Fibroblast of the aortic adventitia (primary cell): ENCODE measurements at places on chromosomes 16 and 17.

GRCh38 chr16:27824006-27824405, 239.5 kb downstream of the GSG1L start:
- no peak for DNase-seq

DNA sequence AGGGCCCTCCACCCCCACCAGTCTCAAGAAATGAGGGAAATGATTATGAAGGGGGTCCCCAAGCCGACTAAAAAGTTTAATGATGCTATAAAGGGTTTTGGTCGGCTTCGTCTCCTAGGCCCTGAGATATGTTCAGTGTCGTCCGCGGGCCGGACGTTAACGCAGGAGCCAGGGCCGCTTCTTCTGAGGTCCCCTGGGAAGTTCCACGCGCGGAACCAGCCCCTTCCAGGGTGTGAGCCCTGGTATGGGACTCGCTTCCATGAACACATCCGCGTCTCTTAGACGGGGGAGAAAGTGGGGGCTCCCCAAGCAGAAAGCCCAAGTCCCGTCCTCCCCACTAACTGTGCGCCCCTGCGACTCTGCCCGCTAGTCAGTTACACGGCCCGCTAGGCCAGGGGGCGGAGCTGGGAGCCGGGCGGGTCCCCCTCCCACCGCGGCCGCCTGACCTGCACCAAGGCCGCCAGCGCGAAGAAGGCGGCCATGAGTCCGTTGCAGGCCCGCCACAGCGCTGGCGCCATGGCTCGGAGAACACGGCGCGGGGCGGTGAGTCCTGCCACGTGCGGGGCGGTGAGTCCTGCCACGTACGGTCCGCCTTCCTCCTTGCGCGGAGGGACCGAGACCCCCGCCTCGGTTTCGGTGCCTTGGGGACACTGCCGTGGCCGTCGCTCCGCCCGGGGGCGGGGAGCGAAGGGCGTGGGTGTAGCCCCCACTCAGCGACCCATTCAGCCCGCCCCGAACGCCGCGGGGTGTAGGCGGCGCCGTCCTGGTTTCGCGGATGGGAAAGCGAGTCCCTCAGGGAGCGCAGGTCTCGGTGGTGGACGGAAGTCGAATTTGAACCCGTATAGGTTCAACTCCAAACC, at the start of gene TMEM220:
TSS of gene TMEM220 (minus strand) at position 690 of the 860 bp plus-strand sequence. CDS start at position 518, 172 bp downstream.
- peak; percentile 72 for DNase-seq

GRCh38 chr17:50863221-50863843, 2.8 kb downstream of the TOB1 start:
- DNase-seq: peak; percentile 41

DNA sequence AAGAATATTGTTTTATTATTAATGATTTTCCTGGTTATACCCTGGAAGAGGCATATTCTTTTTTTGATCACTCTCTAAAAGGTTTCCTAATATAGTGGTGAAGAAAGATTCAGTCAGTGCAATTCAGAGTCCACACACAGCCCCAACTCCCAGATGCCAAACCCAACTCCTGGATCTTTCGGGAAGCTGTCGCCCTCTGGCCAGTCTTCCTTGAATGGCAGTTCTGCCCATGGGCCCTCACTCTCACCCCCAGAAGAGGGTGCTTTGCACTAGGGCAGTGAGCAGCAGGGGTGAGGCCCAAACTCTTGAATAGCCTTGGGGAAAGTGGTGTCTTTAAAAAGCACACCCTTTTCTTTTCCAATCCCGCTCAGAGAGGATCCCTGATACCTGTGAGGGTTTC, 11.0 kb downstream of the KRT32 start:
- DNase-seq: no peak

DNA sequence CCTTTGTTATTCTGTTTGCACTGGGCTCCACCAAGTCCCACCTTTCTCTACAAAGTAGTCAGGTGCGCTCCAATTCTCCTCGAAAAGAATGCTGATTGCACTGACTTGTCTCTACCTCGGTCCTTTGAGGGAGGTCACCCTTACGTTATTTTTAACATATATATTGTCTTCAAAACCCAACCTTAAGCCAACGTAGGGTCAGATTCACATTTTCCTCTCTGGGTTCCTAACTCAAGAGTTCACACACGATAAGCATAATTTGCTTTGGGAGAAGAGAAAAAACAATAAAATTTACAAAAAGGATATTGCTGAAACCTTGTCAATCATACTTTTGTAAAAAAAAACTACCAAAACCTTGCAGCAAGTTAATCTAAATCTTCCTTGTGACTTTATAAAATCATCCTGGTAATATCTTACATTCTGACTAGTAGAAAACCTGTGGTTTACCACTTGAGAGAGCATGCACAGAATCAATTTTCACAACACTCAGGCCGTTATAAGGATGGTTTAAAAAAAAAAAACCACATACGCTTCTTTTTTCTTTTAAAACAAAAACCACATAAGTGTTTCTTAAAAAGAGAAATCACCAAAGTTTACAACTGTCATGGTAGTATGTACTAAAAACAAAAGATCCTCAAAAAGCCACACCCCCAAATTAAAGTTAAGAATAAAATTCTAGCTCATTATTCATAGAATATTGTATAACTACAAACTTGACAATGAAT, 72.2 kb upstream of the TRAP1 start:
- DNase-seq: no peak

DNA sequence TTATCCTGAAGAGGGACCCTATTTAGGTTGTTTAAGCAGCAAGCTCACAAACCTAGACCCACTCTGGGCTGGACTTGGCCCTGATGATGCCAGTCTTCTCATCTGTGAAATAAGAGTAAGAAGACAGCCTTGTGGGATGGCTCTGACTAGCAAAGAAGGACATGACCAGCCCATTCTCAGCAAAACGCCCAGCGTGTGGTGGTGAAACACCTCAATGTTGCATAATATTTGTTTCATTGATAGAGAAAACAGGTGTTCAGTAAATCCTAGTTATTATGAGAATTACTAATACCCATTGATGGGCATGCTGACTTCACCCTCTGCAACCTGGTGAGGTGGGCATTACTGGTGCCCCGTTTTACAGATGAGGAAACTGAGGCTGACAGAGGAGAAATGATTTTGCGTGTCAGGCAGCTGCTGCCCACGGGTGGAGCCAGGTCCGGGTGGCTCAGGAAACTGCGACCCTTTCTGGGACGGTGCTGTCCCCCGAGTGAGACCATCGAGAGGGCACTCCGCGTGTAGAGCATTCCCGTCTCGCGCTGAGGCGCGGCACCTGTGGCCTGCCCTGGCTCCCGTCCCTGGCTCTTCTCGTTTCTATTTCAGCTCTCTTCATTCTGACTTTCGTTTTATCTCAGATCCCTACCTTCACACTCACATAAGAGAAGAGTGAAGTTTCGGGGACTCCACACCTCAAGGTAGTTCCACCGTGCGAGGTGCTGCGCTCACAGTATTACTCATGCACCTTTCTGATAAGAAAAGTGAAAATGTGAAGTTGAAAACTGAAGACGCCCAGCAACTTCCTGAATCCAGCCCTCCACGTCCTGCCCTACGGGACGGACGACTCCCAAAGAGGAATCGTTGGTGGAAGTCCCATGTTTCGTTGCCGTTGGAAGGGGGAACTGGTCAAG, 48.5 kb downstream of the IRF8 start:
- DNase-seq: no peak

- no peak for DNase-seq
These were observed 24.2 kb downstream of the MAP3K3 start for GRCh38 chr17:63646488-63646806.

- peak; percentile 94 for DNase-seq
These were observed 317.2 kb upstream of the KCNJ16 start for GRCh38 chr17:69757688-69758430.

DNA sequence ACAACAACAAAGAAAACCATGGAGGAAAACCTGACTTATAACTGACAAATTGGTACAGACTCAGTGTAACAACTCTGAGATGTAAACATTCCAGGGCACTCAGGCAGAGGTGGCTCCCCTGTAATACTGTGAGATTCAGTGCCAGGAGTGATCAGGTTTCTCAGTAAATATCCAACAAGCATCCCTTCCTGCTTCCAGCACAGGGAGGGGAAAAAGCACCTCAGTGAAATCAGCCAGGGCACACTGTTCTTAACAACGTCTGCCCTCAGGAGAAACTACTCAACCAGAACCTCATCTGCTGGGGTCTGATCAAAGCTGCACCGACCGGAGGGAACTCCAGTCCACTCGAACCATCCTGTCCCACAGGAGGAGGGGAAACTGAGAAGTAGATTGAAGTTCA, 52.3 kb downstream of the AMFR start:
- DNase-seq: no peak

- no peak for DNase-seq
These were observed 12.8 kb upstream of the SKAP1 start for GRCh38 chr17:48442819-48443218.

- DNase-seq: no peak
These were observed 94.8 kb downstream of the WSCD1 start for GRCh38 chr17:6164996-6165395.

- no peak for DNase-seq
These were observed 33.0 kb downstream of the TEX2 start for GRCh38 chr17:64229815-64230728.

DNA sequence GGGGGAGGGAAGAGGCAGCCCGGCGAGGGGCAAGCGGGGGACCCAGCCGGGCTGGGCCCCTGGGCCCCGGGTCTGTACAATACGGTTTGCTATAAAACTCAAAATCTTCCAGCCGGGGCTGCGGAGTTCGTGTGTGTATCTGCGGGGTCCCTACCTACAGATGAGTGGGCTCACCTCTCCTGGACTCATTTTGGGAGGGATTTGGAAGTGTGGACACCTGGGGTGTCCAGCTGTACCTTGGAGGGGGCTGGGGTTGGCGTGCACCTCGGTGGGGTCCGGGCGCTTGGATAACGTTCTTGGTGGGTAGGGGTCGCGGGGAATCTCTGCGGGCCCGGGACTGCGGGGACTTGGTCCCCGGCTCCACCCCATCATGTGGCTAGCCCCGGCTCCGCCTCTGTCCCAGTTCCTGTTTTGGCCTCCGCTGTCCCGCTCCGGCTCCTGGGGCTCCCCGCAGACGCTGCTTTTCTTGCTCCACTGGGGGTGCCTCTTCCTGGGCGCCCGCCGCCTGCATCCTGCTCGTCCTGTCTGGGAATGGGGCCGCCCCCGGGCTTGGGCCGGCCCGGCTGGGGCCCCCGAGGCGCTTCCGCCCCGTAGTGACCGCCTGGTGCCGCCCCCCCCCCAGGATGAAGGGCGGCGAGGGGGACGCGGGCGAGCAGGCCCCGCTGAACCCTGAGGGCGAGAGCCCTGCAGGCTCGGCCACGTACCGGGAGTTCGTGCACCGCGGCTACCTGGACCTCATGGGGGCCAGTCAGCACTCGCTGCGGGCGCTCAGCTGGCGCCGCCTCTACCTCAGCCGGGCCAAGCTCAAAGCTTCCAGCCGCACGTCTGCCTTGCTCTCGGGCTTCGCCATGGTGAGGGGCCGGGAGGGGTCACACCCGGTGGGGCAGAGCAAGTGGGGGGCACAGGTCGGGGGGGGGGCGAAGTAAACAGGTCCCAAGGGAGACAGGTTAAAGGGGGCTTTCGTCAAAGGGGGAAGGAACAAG, at the start of gene ORAI3:
TSS of gene ORAI3 (plus strand) at position 402 of the 983 bp plus-strand sequence. CDS start at position 624, 222 bp downstream.
- peak; percentile 49 for DNase-seq

- no peak for DNase-seq
These were observed 1.6 kb upstream of the ACSF2 start for GRCh38 chr17:50424246-50424995.

- no peak for DNase-seq
These were observed 26.8 kb downstream of the ITGAM start for GRCh38 chr16:31286421-31287032.

- no peak for DNase-seq
These were observed 250.5 kb upstream of the TNRC6C start for GRCh38 chr17:77708049-77708448.

- peak; percentile 15 for DNase-seq
These were observed at the start of gene NECAB2 for GRCh38 chr16:83967838-83968305. TSS of gene NECAB2 (plus strand) at chr16:83968244. CDS start at chr16:83968649, 405 bp downstream.

GRCh38 chr17:31286587-31286986, 10.5 kb downstream of the OMG start:
- no peak for DNase-seq

DNA sequence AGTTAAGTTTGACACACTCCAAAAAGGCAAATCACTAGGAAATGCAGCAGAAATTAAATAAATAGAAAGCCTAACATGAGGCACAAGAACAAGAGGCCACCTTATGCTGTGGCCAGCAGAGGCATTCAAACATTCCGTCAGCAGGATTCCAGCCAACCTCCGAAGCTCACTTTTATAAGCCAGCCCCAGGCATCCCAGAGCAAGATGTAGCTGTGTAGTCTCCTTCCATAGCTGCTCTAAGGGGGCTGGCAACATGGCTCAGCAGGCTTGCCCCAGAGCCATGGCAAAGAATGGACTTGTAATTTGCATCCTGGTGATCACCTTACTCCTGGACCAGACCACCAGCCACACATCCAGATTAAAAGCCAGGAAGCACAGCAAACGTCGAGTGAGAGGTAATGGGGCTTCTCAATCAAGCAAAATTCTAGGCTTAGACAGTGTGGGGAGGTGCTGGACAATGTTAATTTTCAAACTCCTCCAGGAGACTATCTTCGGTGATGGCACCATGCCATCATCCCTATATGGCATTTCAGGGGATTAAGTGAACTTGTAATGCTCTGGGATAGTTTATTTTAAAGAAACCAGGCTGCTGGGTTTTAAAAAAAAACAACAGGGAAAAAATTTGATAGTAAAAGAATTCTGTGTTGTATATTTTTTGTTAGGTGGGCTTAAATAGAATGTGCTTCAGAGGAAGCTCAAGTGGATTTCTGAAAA, at the start of gene CLEC3A:
TSS of gene CLEC3A (plus strand) at position 202 of the 714 bp plus-strand sequence. CDS start at position 281, 79 bp downstream.
- DNase-seq: no peak

DNA sequence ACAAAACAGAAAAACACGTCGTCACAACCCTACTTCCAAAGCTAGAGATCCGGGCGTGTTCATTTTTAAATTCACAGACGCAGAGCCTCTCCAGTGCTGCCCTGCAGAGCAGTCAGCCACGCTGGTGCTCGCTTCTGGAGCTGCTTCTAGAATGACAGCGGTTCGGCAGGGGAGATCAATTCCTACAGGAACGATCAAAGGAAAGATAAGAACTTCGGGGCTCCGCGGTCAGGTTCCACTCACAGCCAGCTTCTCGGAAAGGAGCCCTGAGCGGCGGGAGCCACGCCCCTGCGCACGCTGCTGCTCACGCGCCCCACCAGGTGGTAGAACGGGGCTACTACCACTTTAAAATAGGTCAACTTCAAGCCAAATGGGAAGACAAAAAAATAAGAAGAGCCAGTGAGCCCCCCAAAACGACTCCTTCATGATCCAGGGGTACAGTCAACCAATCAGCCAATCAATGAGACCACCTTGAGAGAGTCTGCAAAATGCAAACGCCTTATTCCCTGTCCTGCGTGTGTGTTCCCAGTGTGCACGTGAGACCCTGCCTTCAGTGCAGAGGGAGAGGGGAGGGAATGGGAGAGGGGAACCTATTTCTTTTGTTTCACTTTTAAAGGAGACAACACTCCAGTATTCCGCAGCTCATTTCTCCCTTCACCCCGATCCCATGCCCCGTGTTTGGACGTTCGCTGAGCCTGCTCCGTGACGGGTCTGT, 209.7 kb downstream of the RBFOX3 start:
- peak; percentile 53 for DNase-seq
